ENCODE measurements at places on chromosomes 12 and 14.

- DNase-seq = peak; percentile 48
These were observed 1.4 kb upstream of the CCDC85C start for GRCh38 chr14:99605299-99605961.

- DNase-seq = no peak
These were observed 25.8 kb upstream of the LRTM2 start for GRCh38 chr12:1794440-1795090.

DNA sequence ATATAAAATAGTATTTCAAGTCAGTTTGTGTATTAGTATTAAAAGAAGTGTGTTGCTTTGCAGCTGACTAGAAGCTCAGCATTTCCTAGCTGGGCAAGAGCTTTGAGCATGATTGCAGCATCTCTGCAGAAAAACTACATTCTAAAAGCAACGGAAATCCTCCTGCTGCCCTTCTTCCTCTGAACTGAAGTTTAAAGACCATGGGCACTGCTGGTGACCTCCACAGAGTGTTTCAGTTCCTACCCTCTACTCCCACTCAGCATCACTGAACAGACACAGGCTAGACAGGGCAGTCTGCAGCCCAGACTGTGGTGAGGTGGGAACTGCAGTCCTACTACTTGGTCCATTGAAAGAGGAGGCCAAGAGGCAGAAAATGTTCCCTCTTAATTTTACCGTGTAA is 59.0 kb downstream of the FAR2 start:
- DNase-seq = no peak

- DNase-seq = no peak
These were observed 95.9 kb downstream of the WNK1 start for GRCh38 chr12:848173-848865.

- DNase-seq = no peak
These were observed 40.5 kb downstream of the TSPAN11 start for GRCh38 chr12:30967026-30967425.

GRCh38 chr12:50780013-50780412 is 16.1 kb downstream of the ATF1 start:
- no peak for DNase-seq

GRCh38 chr12:95177201-95177768 is 40.0 kb downstream of the FGD6 start:
- DNase-seq = no peak

DNA sequence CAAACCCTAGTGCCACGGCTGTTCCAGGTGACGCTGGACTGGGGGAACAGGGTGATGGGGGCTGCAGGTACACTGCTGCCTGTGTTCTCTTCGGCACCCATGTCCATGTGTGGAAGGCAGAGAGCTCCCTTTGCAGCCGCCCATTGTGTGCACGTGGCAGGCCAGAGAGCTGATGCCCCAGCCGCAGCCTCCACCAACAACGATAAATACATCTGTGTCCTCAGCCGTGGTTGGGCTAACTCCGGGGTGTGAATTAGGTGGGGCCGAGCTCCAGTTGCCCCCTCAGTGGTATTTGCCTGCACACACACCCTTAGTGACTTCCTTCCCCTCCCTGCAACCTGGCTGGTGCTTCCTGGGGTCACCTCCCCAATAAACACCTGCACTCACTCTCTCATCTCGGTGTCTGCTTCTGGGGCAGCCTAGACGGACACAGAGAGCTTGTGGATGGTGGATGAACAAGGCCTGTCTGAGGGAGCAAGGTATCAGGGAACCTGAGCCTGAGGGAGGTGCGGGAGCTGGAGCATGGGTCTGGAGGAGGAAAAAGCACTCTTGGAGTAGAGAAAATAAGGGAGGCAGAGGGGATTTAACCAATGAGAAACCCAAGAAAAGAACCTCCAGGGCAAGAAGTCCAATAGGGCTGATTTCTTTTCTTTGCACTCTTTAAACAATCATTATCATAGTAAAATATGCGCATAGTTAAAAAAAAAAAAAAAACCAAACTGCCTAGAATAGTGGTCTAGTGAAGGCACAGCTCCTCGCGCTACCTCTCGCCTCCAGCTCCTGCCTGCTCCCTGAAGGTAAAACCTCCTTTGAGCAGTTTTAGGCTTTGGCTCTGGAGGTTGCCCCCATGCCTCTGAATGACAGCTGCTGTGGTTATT is 112.6 kb downstream of the ZNF664 start:
- no peak for DNase-seq

DNA sequence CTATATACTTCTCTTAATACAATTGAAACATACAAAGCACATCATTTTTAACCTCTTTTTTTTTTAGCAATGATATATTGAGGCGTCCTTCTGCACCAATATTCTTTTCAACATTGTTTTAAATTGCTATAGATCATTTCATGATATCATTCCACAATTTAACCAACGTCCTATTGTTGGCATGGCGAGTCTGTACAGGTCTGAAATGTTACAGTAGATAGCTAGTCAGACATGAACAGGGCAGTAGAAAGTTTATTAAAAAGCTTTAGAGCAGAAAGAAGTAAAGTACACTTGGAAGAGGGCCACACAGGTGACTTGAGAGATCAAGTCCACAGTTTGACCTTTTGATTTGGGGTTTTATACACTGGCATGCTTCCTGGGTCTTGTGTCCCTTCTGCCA is 279.0 kb downstream of the PAWR start:
- no peak for DNase-seq

DNA sequence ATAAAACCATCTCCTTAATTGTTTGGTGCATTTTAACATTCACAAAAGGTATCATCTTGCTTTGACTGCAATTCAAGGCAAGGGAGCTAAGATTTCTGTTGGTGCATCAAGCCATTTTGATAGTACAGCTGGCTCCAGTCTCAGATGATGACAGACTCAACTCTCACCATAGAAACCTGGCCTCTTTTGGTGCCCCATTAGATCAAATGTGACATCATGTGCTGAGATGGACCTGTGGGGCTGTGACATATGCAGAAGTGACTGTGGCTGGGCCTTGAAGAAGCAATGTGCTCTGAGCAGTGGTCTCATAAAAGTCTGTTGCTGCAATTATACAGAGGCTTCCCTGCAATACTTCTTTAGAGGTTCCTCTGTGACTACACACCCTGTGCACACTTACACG is 88.4 kb downstream of the SLC2A13 start:
- no peak for DNase-seq

- DNase-seq = no peak
These were observed 112.5 kb downstream of the MED13L start for GRCh38 chr12:116165036-116165425.

DNA sequence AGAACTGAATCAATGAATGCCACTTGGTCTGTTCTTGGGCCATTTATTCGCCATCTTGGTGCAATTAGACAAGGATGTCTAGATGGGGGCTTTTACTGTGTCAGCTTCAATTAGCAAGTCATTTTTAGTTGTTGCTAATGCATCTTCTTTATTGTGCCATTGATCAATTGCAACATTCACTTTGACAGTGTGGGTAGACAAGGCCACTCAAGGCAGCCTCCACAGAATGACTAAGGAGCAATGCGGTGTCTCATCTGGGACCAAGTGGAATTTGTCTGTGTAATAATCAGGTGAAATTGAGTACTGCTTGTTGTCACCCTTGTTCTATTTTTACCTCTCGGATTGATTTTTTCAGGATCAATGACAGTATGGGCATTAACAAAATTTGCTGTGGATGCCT is 275.9 kb downstream of the CACNA1C start:
- no peak for DNase-seq

GRCh38 chr12:50243507-50243906 is 39.8 kb downstream of the LIMA1 start:
- no peak for DNase-seq

DNA sequence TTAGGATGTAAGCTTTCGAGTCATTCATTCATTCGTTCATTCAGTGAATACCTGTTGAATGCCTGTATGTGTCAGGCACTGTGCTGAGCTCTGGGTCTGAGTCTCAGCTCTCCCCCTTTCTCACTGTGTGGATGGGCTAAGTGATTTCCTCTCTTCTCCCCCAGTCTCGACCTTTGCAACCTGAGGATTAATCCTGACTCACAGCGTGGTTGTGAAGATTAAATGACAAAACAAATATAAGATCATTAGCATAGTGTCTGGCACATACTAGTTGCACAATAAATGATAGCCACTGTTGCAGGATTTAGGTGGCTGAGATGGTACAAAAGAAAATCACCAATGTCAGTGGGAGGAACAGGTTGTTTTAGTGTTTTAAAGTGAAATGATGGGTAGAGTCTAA is 136.7 kb downstream of the GPR135 start:
- no peak for DNase-seq
